Activated CD4-positive, alpha-beta T cell treated with anti-CD3 and anti-CD28 coated beads, Interleukin-2, amount 10 ng/mL, durations not matched to agents 7 days and 5 days (primary cell): ENCODE measurements at places on chromosomes 11 and 22.

DNA sequence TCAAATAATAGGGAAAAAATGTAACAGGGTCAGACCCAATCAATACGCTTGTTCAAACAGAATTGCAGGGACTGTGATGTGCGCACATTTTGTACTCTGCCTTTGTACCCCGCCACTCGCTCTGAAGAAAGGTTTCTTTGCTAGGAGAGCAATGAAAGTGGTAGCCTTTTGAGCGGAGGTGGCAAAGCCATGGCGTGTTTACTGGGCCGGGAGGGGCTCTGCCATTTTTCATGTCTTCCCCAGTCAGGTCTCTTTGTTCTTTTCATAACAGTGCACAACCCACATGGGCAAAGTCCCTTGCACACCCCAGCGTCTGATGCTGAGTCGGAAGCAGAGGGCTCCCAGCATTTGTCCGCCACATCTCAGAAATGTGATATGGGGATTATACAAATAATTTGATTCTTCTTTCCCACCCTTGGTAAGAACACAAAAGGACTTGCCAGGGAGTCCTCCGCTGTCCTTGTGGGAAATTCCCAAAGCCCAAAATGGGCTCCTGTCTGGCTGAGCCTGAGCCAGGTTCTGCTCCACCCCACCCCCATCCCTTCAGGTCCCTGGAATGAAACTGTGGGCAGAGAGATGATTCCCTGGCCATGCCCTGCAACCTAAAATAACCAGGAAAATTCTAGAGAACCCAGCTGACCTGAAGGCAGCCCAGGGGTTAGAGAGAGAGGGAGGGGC lies 36.6 kb downstream of the C11orf58 start:
- DNase-seq = no peak

GRCh38 chr22:41442240-41442792 lies 4.3 kb downstream of the TOB2 start:
- DNase-seq = no peak

- no peak for DNase-seq
Measured at GRCh38 chr11:124801014-124801413, 808 bp upstream of the MSANTD2 start.

GRCh38 chr11:87849216-87849615 lies 326.0 kb downstream of the RAB38 start:
- DNase-seq = no peak

- DNase-seq = no peak
Measured at GRCh38 chr11:11408436-11409221, 55.6 kb upstream of the CSNK2A3 start.

- DNase-seq = no peak
Measured at GRCh38 chr11:45663486-45664375, 1.7 kb downstream of the CHST1 start.

DNA sequence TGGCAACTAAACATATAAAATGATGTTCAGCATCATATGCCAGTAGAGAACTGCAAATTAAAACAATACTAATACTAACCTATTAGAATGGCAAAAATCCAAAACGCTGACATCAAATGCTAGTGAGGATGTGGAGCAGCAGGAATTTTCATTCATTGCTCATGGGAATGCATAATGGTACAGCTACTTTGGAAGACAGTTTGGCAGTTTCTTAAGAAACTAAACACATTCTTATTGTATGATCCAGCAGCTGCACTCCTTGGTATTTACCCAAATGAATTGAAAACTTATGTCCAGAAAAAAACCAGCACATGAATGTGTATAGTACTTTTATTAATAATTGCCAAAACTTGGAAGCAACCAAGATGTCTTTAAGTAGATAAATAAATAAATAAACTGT lies 258.0 kb downstream of the TENM4 start:
- no peak for DNase-seq

DNA sequence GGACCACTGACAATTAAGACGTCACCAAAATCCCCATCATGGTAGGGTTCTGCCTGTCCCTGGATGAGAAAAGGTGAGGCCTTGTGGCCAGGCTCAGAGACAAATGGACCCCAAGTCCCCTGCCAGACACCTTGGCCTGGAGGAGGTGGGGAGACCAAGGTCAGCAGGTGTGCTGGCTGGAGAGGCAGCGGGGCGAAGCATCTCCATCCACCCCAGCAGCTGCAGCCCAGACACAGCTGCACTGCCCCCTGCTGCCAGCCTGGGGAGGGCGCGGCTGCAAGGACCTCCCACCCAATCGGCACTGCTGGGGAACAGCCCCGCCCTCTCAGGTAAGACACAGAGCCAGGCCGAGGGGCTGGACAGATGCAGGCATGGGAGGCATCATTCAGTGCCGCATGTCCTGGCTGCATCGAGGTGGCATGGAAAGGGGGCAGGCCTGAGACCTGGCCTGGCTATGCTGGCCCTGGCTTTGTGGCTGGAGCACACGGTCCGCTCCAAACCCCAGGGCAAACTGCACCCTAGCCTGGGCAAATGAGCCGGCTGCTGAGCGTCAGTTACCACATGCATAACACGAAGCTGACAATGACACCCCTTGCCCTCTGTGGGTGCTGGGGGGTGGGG lies 12.2 kb upstream of the MFNG start:
- peak; percentile 73 for DNase-seq

GRCh38 chr11:1271927-1272326 lies 37.5 kb downstream of the TOLLIP start:
- no peak for DNase-seq

DNA sequence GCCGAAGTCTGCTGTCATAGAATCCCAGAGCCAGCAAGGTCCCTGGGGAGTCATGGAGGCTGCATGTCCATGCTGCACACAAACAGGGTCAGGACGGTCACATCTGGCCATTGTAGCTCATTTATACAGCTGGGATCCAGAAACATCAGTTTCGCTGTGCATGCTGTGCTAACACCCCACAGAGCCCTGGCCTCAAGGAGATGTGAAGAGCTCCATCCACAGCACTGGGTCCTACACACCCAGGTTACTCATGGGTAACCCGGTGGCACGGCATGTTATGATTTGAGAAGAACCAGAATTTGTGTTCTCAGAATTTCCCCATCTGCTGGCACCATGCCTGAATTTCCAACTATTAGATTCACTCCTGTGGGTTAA lies 146.3 kb upstream of the ARHGAP20 start:
- DNase-seq = no peak

- no peak for DNase-seq
Measured at GRCh38 chr11:26227301-26227746, 104.6 kb upstream of the ANO3 start.

DNA sequence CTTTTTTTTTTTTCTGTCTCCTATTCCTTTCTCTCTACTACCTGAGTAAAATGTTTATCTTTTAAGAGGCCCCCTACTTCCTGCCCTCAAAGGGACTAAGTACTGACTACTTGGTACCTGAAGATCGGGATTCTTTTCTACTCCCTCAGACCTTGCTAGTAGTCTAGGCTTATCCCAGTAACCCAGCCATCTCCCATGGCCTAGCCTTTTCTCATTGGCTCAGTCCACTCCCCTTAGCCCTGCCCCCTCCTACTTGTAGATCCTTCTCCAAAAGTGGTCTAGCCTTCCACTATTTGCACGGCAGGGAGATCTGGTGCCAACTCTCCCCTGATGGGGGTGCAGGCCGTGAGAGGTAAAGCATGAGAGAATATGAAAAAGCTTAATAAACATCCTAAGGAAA lies 133.7 kb downstream of the RCN1 start:
- DNase-seq = no peak

DNA sequence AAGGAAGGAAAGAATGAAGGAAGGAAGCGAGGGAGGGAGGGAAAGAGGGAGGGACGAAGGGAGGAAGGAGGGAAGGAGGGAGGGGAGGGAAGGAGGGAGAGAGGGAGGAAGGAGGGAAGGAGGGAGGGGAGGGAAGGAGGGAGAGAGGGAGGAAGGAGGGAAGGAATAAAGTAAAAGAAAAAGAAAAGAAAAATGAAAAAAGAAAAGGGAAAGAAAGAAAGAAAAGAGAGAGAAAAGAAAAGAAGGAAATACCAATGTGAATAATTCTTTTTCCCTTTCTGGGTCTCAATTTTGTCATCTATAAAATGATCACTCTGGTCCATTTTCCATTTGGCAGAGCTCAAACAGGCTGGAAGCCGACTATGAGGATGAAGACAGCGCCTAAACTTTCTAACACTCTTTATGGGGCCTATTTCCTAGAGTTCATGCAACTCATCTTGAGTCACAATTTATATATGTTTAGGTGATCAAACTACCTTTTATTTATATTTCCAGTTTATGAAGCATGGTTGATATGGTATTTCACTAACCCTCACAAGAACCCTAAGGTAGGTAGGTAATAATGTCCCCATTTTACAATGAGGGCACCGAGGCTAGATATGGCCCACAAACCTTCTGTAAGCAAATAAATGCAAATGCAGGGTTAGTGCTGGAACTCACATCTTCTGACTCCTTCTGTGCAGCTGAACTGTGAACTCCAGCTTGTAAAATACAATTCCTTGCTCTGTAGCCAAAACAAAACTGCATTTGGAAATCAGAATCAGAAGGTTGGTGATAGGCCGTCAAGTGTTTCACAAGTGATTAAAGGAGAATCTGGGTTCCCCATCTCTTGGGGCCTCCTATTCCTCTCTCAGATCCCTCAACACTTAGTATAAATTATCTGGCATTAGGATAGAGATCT lies 434.3 kb downstream of the ETS1 start:
- no peak for DNase-seq

DNA sequence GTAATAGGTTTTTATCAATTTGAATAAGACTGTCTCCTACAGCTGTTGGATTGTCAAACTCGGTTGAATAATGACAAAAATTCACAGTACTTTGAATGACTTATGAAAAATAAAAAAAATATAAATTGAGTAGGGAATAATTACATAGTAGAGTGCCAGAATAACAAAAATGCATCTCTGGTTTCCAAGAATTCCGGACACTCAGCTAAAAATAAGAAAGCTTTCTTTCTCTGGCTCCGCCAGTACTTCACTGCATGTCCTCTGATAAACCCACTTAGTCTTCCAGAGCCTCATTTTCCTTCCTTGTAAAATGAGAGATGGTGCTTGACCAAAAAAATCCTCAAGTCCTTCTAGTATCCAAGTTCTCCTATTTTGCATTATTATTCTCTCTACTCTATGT lies 374.6 kb upstream of the LUZP2 start:
- no peak for DNase-seq

- no peak for DNase-seq
Measured at GRCh38 chr22:35502836-35503235, 37.8 kb upstream of the RASD2 start.

DNA sequence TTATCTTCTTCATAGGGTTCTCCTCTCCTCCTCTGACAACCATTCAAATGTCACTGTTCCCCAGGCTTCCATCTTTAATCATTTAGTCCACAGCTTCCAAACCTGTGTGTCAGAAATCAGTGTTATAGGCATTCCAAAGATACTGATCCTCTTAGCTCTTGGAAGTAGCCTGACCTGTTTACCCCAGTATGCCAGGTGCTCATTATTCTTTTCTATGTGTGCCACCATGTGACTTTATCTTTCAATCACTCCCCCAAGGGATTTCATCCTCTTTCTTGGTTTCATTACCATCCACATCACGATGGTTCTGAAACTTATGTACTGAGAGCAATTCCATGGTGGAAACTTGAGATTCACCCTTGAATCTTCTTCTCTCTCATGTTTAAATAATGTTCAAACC lies 7.6 kb downstream of the POU2AF2 start:
- DNase-seq = no peak

- no peak for DNase-seq
Measured at GRCh38 chr11:87444993-87445392, 407.3 kb downstream of the TMEM135 start.

- peak; percentile 14 for DNase-seq
Measured at GRCh38 chr11:33500861-33501479, 199.7 kb downstream of the C11orf91 start.

DNA sequence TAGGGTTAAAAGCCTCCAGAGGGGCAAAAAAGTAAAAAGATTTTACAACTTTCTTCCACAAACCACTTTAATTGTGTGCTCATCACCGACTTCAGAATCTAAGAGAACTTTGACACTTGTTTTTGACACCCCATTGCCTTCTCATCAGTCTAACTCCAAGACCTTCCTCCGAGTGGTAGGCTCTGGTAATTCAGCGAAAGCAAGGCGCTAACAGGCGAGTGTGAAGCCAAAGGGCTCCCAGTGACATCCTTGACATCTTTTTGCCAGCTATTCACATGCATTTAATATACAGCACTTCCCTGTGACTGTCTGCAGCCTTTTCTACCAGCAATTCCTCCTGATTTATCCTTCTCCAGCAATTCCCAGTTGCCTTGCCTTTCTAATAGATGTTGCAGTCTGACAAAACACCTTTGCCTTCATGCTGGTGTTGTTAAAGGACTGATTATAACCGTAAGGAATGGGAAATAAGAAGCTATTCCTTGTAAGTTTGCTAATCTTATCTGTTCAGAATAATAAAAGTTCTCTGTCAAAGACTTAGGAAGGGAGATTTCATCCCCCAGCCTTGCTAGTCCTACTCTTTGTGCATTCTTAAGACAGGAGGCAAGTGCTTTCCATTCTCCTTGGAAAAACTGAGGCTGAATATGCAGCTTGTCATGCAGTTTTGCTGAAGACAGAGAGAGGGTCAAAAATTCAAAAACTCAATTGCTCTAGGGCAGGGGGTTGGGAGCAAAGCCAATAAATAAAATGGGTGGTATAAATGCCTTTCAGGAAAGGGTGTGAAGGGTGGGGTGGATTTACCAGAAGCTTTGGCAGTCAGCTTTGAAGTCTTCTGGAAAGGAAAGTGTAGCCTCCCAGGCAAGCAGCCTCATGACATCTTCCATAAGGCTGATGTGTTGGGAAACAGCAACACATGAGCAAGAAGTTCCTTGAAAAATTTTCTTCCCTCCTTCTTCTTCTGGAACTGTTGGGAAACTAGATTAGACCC lies 39.1 kb downstream of the SNX19 start:
- DNase-seq = no peak

DNA sequence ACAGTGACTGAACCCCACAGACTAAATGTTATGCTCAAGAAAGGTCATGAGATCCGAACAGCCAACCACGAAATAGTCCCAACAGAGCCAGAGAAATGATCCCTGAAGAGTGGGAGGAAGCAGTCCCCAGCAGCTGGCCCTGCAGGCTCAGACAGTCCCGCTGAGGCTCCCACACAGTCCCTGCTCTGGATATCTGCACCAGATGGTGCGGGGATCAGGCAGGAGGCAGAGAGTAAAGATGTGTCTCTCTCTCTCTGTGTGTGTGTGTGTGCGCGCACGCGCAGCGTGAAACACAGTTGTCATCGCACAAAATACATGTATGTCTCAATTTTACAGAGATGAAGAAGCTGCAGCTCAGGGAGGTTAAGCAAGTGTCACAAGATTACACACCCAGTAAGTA lies 27.9 kb downstream of the GUCY1A2 start:
- DNase-seq = no peak
